Stimulated activated CD4-positive, alpha-beta T cell treated with anti-CD3 and anti-CD28 coated beads, TNF-alpha, amount 100 ng/mL, for 1 hour (primary cell): ENCODE measurements at places on chromosomes 1 and 21.

DNA sequence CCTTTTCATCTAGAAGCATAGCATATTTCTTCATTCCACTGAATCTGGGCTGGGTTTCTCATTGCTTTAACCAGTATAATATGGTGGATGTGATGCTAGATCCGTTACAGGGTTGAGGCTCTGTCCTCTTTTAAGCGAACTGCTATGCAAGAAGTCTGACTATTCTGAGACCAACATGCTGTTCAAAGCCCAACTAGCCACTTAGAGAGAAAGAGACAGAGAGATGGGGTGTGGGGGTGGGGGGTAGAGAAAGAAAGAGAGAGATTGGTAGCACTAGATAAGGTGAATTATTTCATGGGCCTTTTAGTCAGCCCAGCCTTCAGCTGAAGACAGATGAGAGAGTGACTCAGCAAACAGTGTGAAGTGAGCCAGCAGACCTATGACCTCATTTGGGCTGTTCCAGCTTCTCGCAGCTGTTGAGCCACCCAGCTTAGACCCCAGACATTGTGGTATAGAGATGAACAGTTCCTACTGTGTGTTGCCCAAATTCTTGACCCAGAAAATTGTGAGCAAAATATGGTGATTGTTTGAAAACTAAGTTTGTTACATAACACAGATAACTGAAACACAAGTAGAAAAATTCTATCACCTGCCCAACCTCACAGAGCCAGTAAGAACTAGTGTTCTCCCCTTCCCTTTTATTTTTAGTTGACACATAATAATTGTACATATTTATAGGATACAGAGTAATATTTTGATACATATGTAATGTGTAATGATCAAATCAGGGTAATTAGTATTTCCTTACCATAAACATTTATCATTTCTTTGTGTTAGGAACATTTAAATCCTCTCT, 40.7 kb upstream of the PRKACB start:
- no peak for DNase-seq

- DNase-seq: no peak
Measured at GRCh38 chr1:104592926-104593325, 843.2 kb downstream of the AMY1C start.

- no peak for DNase-seq
Measured at GRCh38 chr1:172826096-172826741, 167.3 kb downstream of the FASLG start.

DNA sequence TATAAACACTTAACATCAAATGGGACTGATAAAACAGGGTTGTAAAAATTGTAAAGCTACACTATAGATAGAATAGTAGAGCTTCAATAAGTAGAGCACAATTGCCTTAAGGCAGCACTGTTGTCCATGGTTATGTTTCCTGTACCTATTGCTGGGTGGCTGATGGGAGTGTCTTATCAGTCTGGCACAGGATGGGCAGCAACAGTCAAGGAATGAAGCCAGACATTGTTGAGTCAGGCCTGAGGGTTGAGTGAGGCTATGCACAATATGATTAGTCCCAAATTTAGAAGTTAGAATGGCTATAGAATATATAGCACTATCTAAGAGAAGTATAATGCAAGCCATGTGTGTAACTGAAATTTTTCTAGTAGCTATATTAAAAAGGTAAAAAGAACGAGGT, 25.0 kb upstream of the CD1D start:
- no peak for DNase-seq

- no peak for DNase-seq
Measured at GRCh38 chr1:2124446-2125198, 70.0 kb downstream of the FAAP20 start.

- DNase-seq: no peak
Measured at GRCh38 chr21:26432410-26432809, 140.7 kb downstream of the CYYR1 start.

- no peak for DNase-seq
Measured at GRCh38 chr1:85936470-85936869, 220.1 kb downstream of the COL24A1 start.

- DNase-seq: no peak
Measured at GRCh38 chr1:202501281-202501680, 152.8 kb downstream of the PPP1R12B start.

DNA sequence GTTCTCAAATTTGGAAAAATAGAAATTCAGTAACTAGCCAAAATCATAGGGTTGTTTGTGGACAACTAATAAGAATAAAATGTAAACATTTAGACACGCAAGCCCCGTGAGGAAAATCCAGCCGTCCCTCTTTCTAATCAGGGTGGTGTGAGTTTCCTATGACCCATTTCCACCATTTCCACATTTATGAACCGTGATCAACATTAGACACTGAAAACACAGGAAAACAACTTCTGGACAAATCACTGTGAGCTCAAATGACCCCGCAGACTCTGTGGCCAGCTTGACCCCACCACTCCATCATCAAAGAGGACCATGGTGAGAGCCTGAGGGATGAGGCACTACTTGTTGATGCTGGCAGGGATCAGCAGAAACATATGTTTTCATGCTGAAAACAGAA, 101.0 kb downstream of the SIM2 start:
- no peak for DNase-seq

DNA sequence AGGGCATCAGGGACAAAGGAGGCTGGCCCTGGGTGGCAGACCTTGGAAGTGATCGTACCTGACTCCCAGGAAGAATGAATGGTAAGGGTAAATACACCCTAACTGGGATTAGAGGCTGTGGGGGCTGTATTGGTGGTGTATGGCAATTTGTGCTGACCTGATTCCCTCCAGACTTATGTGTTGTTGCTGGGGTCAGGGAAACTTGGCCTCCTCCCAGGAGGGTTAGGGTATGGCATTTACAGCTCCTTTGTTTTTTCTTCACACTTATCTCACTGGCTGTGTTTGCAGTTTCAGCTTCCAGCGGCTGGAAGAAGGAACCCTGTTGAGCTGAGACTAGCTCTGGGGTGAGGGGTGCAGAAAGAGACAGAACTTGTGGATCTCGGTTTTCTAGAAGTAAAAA, 8.2 kb downstream of the VANGL1 start:
- no peak for DNase-seq

GRCh38 chr1:88742531-88742930, 58.5 kb downstream of the PKN2 start:
- DNase-seq: no peak

DNA sequence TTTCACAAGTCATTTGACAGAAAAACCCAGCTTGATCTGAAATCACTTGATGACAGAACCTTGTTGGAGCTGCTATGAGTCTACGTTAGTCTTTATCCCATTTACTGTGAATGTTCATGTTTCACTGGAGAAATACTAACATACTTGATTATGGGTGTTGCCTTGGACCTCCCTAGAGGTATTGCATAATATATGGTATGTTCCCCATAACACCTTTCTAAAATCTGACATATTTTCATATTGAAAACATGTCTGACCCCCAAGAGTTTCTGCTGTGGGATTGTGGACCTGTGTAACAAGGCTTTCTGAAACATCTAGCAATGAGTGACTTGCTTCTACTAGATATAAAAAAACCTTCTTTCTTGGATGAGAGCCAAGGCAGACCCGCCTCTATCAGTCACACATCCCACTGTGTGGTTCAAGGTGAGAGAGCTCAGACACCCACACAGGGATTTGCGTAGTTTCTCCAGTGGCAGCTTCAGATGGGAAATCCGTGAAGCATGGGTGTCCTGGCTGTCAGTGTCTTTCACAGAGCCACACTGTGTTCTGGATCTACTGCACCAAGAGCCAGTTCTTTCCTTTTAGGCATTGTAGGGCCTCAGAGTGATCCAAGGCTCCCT, 4.6 kb downstream of the NENF start:
- no peak for DNase-seq
